ENCODE measurements at places on chromosomes 5 and 9. TPM values are rescaled to one million over a fixed set of nuclear protein-coding genes. Genes with fewer than 3 reads are reported as not detected.

- no peaks in the 10 kb centered on the region for H3K36me3 ChIP-seq
- no peaks in the 10 kb centered on the region for H3K27me3 ChIP-seq
- H3K27ac ChIP-seq = no peak overlapping the region
- no peak overlapping the region for H3K4me3 ChIP-seq
- no peaks in the 10 kb centered on the region for H3K4me1 ChIP-seq
Observed at GRCh38 chr9:82148901-82149461, 160.4 kb downstream of the SPATA31D1 start.

- H3K27ac ChIP-seq = no peak overlapping the region
- DNase-seq = no peak
- no peaks in the 10 kb centered on the region for H3K36me3 ChIP-seq
- no peaks in the 10 kb centered on the region for H3K4me1 ChIP-seq
- no peaks in the 10 kb centered on the region for H3K27me3 ChIP-seq
Observed at GRCh38 chr9:83012168-83012921, 50.6 kb downstream of the RASEF start.

GRCh38 chr9:120820095-120820494 is 22.6 kb downstream of the PSMD5 start:
- H3K4me3 ChIP-seq = no peak overlapping the region
- peaks cover 2% of the 10 kb centered on the region for H3K4me1 ChIP-seq
- no peak overlapping the region for H3K27ac ChIP-seq
- DNase-seq = no peak

DNA sequence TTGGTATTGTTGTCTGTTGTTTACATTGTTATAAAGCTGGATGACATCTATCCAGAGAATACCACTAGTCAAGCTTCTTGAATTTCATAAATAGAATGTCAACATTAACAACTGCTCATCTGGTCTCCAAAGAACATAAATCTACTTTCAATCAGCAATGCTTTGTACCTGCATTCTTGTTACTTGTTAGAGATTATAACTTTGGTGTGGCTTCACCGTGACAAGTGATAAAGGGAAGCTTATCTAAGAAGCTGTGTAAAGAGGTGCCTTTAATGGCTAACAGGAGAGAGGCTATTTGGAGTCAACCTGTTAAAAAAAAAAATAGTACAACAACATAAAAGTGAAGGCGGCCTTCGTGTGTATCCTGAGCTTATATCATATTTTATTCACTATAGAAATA is 41.8 kb downstream of the MUSK start:
- H3K36me3 ChIP-seq = no peaks in the 10 kb centered on the region
- H3K4me3 ChIP-seq = no peak overlapping the region
- no peak for DNase-seq
- H3K27ac ChIP-seq = no peak overlapping the region
- no peaks in the 10 kb centered on the region for H3K27me3 ChIP-seq

The CCDC107 gene
- 27.7 TPM for total RNA-seq

The CER1 gene
- not detected for total RNA-seq

Measured in T-helper 17 cell (primary cell).